Cardiac fibroblast (primary cell): ENCODE measurements at places on chromosomes 2 and 18.

GRCh38 chr18:59459369-59460071 is 100.5 kb upstream of the LMAN1 start:
- DNase-seq: peak; percentile 71

DNA sequence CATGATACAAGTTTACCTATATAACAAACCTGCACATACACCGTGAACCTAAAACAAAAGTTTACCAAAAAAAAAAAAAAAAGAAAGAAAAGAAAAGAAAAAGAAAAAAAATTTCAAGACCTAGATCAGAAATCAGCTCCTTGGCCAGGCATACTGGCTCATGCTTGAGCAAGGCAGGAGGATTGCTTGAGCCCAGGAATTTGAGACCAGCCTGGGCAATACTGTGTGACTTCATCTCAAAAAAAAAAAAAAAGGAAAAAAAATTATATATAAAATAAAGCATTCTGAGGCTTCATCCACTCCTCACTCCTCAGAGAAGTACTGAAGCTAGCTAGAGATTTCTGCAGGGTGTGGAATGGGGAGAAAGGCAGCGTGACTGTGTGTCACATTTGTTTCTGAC is 11.8 kb upstream of the PROC start:
- peak; percentile 47 for DNase-seq

- DNase-seq: peak; percentile 24
Measured at GRCh38 chr2:215136669-215137328, 1.6 kb downstream of the ABCA12 start.

- DNase-seq: peak; percentile 25
Measured at GRCh38 chr2:150188177-150188576, 299.3 kb downstream of the RND3 start.

GRCh38 chr2:134796373-134796772 is 42.0 kb upstream of the ACMSD start:
- no peak for DNase-seq

DNA sequence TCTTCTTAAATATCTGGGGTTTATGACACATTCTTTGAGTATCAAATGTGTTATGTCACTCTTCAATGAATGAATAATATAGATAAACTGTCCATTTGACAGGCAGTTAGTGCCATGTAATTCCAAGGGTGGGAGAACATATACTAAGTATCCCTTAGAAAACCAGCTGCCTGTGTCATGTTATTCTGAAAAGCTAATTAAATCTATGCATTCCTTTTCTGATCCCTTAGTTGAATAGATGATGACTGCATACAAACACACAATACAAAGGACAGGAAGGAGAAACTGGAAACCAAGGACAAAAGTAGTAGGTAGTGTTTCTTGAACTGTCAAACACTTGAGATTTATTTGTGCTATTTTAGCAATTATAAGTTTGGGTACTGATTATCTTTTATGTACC is 8.3 kb downstream of the ARHGAP28 start:
- DNase-seq: no peak

- DNase-seq: no peak
Measured at GRCh38 chr2:181628590-181629585, 28.0 kb downstream of the CERKL start.

DNA sequence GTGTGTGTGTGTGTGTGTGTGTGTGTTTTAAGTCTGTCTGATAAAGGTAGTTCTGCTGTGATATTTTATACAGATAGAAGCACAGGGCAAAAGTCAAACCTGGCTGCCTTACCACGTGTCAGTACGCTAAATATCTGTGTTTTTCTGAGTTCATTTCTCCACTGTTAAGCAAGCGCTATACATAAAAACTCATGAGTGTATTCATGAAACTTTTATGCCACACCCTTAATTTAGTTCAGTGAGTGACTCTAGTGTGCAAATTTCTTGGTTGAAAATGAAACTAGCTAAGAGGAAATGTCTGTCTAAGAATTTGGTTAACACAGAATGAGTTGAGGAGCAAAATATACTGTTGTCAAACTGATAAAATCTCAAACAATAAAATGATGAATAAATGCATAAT is 11.2 kb downstream of the CASP10 start:
- DNase-seq: no peak

DNA sequence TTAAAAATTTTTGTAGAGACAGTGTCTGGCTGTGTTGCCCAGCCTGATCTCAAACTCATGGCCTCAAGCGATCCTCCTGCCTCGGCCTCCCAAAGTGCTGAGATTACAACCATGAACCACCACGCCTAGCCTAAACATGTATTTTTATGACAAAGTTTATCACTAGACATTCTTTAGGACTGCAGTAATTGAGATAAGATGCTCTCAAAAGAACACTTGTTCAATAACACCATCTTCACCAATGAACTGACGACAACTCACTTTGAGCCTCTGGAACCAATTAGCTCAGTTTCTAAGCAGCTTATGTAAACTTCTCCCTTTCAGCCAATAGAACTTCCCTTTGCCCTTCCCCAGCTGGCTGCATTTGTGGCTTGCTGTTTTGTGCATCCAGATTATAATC is 15.3 kb upstream of the PPP4R1 start:
- peak; percentile 31 for DNase-seq

DNA sequence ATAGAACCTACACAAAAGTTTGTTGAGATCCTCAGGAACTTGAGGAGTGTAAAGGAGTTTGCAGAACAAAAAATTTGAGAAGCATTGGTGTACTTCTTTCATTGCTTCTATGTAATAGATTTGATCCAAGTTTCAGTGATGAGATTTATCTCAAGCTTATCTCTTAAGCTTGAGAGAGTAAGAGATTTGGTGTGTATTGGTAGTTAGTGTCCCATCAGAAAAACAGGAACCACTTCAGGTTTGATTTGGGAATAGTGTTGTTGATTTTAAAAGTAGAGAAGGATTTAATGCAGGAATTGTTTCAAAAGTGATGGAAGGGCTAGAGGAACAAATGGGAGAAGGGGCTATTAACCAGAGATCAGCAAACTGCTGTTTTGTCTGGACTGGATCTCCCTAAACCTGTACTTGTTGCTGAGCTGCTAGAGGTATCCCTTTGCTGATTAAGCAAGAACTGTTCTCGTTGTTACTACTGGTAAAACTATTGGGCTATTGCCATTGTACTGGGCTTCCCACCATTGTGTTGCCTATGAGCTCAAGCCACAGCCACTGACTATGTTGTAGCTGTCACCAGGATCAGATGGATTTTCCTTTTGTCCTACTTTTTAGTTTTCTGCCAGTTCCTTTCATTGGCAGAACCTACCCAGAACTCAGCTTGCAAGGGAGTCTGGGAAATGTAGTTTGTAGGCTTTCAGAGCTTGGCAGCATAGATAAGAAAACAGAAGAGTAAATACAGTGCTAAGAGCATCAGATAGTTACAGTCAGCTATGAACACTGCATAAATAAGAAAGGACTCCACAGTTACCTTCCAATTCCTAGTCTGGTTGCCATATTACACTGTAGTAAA is 39.3 kb downstream of the RAB10 start:
- DNase-seq: peak; percentile 42

- DNase-seq: no peak
Measured at GRCh38 chr2:588074-588645, 89.0 kb downstream of the TMEM18 start.

- DNase-seq: no peak
Measured at GRCh38 chr18:70314151-70314782, 25.4 kb downstream of the SOCS6 start.

DNA sequence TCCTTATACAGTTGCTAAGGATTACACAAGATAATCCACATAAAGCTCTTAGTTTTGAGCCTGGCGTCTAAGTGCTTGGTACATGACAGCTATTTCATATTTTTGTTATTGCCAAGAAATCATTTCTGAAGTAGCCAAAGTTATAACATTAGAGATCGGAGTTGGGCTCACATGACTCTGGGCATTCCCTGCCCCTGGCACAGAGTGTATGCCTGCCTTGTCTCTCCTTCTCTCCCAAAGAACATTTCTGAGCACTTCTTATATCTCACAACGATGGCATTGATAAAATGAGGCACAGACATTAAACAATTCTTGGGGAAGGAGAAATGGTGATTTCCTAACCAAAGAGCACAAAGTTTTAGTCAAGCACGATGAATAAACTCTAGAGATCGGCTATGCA is 87.7 kb upstream of the DDX18 start:
- DNase-seq: no peak

- DNase-seq: no peak
Measured at GRCh38 chr2:239394978-239395377, 5.8 kb downstream of the HDAC4 start.
